ENCODE measurements at places on chromosomes 12 and 14.

GRCh38 chr14:100711493-100711892 is 15.2 kb upstream of the DLK1 start:
- no peak for DNase-seq

- DNase-seq = no peak
Observed at GRCh38 chr12:52199294-52199919, 7.6 kb upstream of the KRT80 start.

DNA sequence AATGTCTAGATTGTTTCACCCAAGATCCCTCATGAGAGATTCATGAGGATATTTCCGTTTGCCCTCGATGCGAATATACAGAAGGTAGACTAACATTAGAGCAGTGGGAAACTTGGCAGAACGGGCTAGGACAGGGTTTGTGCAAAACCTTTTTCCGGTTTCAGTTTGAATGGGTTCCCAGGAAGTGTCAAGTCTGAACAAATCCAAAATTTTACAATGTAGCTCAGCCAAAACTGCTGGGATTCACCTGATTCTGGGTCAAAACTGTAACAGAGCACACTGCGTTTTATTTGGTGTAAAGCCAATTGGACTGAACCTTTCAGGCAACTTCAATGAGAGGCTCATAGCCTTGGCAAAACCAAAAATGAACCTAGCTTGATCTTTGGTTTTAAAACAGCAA is 337.8 kb upstream of the DIO2 start:
- no peak for DNase-seq

DNA sequence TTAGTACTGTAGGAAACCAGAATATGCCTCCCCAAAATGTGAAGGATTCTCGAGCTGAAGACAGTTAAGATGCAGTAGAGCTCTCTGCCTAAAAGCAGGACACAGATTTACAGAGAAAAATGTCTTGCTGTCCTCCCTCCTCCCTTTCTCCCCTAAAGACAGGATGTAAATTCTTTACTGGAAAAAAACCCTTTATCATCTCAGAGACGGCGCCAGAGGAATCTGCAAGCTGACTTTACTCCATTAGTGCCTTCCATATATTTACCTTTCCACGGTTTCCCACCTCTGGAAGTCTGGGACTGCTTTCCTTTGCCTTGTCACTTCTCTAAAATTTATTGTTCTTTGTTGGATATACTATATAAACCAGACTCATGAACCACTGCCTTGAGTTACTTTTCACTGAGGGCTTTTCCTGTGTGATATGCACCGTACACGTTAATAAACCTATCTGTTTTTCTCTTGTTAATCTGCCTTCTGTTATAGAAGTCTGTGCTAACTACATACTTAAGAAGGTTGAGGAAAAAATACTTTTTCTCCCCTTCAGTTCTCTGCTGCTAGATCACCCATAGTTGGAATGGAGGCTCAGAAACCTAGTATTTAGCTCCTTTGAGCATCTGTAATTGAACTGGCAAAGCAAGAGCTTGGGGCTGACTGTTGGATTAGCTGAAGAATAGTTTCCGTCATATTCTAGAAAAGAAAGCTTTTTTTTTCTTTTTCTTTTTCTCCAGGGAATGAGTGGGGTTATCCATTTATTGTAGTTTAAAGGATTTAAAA is 99.9 kb downstream of the RAD51B start:
- no peak for DNase-seq

GRCh38 chr12:14970473-14970872 is 2.4 kb upstream of the PDE6H start:
- no peak for DNase-seq

DNA sequence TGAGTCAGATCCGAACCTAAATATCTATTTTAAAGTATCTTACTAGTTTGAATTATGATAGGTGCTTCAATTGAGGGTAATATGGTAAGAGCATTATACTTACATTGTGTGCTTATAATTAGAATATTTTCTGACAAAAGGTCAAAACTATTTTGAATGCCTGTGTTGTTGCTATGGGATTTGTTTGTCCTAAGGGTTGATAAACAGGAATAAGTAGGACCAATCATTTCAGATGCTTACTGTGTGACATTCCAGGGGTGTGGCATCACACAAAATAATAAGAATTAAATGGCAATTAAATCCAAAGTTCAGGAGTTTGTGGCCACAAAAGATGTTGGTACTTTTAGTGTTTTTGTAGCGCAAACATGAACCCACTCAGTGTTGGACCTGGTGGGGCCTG is 256.2 kb upstream of the DDHD1 start:
- DNase-seq = no peak

DNA sequence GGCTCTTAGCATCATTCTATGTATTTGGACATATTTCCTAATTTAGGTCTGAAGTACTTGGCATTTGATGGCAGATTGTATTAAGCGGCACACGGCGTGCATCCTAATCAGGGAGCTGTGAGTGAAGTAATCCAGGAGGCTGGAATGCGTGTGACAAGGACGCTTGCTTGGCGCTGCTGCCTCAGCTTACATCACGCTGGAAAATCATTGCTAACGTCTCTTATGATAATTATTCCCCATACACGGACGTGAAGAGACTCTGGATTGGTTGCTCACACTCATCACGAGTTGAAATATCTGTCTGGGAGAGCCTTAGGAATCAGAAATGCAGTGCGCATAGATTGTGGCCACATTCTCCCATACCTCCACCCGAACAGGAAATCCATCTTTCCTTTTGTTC is 85.3 kb downstream of the FBXW8 start:
- DNase-seq = no peak

DNA sequence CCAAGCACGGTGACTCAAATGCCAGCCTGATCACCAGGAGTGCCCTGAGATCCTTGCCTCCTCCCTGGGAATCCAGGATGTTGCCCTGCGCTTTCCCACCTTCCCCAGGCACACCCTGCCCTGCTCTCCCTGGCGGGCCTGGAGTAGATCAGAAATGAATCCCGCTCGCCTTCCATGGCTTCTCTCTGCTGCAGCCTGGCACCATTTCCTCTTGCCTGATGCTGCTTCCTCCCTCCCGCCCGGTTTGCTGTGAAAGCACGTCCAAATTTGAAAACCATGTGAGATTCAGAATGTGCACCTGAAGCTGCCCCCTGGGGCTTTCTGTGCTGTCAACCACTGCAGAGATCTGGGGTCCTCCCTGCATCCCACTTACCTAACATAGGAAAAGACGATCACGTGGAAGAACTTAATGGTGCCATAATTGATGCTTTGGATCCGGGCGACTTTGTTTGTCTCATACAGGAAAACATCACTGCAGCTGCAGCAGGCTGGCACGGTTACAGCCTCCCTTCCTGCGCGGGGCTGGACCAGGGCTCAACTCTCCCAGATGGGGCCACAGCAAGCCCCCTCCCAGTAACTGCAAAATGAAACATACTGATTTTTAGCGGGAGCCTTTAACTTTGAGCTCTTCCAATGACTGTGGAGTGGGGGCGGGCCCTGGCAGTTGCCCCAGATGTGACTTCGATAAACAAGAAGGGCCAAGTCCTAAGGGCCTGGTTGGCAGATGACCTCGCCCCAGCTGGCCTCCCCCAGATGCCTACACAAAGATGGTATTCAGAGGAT is 24.9 kb upstream of the C12orf76 start:
- no peak for DNase-seq

- no peak for DNase-seq
Observed at GRCh38 chr14:93410893-93411292, 19.8 kb upstream of the UNC79 start.

- DNase-seq = no peak
Observed at GRCh38 chr12:89154743-89155499, 197.4 kb downstream of the DUSP6 start.

DNA sequence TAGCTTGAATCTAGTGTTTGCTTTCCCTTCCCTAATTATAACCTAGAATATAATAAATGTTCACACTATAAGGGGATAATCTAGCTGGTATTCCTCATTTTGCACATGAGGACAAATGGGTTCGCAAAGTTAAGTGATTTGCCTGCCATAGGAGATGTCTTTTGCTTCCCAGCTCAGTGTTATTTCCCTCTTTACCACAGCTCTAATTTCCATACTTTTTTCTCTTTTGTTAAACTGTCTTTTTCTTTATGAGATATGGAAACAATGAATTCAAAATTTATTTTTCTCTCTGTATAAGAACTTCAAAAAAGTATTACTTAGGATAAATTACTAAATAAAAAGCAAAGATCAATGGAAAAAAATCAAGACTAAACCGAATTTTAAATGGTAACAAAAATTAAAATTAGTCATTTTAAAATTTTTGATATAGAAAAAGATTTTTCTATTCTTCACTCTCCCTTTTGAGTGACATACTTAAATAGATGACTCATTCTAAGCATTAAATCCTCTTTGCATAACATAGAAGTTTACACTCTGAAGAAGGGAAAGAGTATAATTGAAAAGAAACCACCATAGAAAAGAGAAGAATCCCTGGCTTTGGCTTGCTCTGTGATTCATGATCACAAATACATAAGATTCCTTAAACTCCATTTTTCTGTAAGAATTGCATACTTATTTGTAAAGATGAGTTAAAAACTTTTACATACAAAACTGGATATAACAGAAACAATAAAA is 97.3 kb downstream of the INSM2 start:
- DNase-seq = no peak

DNA sequence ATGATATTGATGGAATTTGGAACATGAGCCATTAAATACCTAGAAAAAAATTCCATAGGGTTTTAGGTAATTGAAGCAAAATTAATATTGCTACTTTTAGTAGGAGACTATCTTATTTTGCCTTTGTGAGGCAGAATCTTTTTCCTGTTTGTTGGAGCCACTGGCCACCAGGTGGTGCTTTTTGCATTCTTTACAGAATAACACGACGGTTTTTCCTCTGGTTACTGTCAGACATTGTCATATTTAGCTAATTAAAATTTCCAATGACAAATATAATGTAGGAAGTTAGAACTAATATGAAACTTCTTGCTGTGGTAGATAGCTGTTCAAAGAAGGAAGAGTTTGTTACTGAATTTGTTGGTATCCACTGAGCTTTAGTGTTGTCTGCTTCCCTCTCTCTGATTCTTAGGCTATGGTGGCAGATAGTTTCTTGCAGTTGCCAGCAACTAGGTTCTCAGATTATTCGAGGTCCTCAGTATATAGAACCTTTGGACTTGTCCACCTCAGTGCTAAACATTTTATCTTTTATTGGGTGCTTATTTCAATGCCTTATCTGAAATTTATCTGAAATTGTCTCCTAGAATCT is 25.7 kb downstream of the RAB21 start:
- no peak for DNase-seq

GRCh38 chr12:48514728-48515127 is 10.7 kb upstream of the OR8S1 start:
- no peak for DNase-seq
